ENCODE measurements at places on chromosomes 1 and 21.

DNA sequence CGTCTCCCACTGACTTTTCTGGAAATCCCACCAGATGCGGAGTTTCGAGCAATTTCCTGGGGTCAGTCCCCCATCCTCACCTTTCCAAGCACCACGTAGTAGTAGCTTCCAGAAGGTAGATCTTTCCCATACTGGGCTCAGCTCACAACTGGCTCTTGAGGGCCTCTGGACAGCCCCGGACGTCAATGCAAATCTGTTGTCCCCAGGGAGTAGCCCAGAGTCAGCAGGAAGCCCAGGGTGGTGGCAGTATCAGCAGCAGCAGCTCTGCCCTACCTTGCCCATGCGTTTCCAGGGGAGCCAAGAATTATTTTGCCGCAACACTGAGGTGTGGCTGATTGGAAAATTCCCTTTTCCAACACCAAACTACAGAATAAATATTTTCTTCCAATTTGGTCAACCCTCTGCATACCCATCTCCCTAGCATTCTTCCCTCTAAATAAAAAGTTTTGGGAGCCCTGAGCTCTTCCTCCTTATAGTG, 70.3 kb downstream of the CD46 start:
- no peak for DNase-seq

DNA sequence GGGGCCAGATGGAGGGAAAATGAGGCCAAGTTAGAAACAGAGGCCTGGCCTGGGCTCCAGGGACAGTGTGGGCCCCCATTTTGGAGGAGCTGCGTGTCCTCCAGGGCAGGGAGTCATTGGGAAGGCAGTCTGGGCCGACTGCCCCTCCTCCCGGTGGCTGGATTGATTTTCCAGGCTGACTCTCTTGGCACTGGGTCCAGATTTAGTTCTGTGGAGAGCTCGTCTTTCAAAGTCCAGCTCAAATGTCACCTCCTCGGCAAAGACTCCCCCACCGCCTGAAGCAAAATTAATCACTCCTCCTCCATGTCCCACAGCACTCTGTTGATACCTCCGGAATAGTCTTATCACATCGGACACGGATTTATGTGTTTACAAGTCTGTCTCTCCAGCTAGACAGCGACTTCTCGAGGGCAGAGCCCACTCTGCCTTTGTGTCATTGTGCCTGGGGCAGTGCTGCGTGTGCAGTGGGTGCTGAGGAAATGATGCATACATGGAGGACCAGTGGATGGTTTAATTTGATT, 175.1 kb downstream of the CAMTA1 start:
- DNase-seq, result no peak

GRCh38 chr1:66176832-66177231, 357.1 kb upstream of the SGIP1 start:
- DNase-seq, result no peak

DNA sequence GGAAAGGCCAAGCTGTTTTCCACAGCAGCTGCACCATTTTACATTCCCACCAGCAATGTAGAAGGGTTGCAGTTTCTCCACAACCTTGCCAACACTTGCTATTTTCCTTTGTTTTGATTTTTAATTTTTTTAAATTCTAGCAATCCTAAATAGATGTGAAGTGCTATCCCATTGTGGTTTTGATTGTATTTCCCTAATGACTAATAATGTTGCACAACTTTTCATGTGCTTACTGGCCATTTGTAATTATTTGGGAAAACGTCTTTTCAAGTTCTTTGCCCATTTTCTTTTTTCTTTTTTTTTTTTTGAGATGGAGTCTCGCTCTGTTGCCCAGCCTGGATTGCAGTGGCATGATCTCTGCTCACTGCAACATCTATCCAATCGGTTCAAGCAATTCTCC, 53.9 kb downstream of the VCAM1 start:
- no peak for DNase-seq

GRCh38 chr1:210288116-210288515, 40.6 kb upstream of the HHAT start:
- no peak for DNase-seq

DNA sequence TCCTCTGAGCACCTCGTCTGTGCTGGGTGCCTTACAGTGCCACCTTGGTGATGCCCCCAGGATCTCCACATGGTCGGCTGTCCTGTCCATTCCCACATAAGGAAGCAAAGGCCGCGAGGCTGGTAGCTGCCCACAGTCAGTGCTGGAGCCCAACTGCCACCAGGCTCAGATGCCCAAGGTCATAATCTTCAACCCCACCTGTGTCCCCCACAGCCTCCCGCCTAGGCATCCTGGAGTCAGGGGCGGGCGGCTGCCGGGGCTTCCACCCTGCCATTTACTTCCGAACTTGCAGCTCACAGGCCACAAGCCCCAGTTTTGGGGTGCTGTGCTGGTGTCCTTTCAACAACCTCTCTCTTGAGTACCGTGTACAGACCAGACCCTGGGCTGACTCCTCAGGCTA, 126.3 kb downstream of the CASZ1 start:
- DNase-seq, result no peak

DNA sequence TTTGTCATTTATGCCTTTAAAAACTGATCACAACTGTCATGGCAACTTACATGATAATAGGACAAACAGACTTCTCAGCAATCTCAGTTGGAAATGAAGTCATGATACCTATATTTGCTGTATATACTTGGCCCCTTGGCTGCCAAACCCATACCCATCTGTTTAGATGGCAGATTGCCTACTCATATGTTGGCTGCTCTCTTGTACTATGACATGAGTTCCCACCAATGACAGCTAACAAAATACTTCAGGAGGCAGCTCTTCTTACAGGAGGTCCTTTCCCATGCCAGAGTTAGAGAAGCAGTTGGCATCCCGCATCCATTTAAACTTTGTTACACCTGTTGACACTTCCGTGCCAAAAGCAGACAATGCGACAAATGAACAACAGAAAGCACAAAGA, 603.1 kb upstream of the ADGRL2 start:
- no peak for DNase-seq

- DNase-seq, result no peak
Observed at GRCh38 chr1:91054780-91055481, 33.1 kb upstream of the ZNF644 start.

- DNase-seq, result no peak
Observed at GRCh38 chr21:26227130-26227529, 56.6 kb upstream of the APP start.

DNA sequence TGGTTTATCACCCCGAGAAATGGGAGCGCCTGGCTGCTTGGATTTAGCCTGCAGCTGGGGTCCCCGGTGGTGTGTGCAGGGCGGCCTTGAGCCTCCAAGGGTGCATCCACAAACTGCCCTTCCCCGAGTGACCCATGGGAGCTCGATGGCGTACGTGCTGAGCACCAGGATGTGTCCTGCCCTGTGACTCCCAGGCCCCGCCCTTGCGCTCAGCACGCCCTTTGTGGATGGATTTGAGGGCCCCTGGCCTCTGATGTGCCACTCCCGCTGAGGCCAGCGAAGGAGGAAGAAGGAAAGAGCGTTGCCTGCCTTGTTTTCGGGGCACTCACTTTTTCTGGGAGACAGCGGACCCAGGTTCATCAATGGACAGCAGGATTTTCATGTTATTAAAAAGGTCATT, 1.7 kb upstream of the TFF3 start:
- DNase-seq, result no peak

DNA sequence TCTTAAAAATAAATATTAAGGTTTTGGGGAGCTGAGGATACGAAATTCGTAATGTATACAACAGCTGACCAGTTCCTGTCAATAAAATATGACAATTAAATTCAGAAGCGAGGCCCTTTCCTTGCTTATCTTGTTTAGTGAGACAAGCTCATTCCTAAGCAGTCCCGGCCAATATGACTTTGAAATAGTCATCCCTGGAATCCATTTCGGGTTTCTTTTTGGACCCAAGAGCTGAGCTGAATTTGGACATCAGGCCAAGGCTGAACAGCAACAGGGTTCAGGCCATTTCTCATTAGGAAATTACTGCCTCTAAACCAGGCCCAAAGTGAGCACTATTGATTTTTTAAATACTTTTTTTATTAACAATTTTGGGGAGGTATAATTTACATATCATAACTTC, 17.3 kb upstream of the FMN2 start:
- no peak for DNase-seq

DNA sequence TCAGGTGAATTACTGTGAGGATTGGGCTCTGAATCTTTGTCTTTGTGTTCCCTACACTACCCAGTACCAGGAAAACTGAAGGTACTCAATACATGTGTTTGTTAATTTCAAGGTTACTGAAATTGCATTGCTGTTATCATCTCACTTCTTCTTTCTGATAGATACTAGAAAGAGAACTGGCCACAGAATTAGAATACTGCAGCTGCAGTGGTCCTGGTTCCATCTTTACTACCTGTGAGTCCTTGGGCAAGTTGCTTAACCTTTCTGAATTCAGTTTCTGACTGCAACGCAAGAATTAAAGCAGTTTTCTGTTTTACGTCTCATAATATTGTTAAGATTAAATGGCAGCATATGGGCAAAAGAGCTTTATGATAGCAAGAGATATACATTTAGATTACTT, 263.5 kb downstream of the LMO4 start:
- no peak for DNase-seq

DNA sequence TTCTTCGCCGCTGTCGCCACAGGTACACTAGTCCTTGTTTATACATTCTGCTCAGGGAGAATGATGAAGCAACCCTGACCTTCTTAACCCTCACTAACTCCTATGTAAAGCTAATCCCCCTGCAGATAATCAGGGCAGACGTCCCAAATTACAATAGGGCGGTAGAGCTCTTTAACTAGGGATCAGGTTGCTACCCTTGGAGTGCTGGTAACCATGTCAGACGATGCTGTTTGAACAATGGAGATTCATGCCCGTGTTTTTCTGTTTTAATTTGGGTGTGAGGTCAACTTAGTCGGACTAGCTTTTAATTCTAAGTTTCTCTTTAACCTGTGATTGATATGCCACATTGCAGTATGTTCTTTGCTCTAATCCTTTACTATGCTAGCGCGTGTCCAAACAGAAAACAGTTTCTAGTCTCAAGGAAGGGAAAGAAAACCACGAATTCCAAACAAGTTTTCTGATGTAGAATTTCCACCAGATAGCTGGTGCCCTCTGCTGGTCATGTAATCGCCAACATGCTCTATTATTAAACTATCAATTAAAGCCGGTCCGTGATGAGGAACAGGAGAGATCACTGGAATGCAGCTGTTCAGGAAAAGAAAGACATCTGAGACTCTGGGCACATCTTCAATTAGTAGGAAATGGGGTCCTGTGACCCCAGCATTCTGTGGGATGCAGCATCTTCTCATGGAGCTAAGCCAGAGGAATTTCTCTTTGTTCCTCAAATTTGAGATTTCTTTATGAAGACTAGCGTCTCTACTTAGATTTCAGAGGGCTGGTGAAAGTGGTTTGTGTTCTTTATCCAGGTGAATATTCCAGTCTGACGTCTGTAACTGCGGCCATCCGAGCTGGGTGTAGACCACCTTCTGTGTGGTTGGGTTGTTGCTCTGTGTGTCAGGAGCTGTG, 18.3 kb upstream of the VAMP3 start:
- peak; percentile 79 for DNase-seq

DNA sequence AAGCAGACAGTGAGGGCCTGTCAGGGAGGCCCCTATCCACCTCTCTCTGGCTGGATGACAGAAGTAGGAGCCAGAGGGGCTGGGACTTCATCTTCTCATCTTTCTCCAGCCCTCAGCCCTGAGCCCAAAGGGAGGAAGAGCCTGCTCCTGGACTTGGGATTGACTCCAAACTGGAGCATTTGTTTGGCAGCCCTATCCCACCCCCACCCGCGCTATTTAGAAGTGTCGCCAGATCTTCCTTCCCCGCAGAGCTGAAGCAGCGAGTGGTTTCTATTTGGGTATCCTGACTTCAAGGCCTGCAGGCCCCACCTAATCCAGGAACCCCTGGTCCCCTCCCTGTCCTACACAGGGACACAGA, 9.6 kb downstream of the NES start:
- no peak for DNase-seq

DNA sequence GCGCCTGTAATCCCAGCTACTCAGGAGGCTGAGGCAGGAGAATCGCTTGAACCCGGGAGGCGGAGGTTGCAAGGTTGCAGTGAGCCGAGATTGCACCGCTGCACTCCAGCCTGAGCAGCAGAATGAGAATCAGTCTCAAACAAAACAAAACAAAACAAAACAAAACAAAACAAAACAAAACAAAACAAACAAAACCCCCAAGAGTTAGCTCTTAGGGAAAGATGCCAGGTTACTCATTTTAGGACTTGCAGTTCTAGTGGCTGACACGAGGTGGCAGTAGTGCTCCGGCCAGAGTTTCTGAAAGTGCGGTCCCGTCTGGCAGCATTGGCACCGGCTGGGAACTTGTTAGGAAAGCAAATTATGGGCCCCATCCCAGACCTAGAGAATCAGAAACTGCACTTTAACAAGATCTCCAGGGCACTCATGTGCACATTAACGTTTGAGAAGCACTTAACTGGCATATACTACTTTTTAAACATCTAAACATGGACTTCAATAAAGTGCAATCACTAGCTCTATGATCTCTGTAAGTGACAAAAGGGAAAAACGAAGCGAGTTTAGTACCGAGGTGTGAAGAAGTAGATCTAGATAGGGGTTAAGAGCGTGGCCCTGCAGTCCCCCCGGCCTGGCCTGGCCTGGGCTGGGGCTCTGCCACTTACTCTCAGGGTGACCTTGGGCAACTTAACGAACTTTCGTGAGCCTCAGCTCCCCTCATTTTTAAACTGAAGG, 41.9 kb upstream of the TNFRSF1B start:
- DNase-seq, result peak; percentile 70

- DNase-seq, result no peak
Observed at GRCh38 chr1:84253036-84253435, 48.5 kb upstream of the SAMD13 start.

- no peak for DNase-seq
Observed at GRCh38 chr21:44405091-44405947, 50.0 kb upstream of the LRRC3 start.

- DNase-seq, result no peak
Observed at GRCh38 chr1:188599313-188599712, 1770.6 kb downstream of the PLA2G4A start.

DNA sequence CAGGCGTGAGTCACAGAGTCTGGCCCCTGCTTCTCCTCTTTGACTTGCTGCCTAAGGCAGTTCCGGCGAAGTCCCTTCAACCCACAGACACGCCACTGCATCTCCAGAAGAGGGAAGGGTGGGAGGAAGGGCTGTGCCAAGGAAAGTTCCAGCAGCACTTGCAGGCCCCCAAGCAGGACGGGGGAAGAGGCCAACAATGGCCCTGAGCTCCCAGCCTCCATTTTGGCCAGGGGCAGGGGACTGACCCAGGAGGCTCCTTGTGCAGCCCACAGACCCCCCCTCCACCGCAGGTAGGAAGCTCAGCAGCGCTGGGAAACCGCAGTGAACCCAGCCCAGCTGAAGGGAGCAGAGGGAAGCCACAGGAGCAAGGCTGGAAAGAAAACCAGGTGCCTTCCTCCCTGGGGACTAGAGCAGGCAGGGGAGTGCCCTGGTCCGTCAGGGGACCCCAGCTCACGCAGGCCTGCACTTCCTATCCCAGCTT, 35.4 kb downstream of the ACOT7 start:
- DNase-seq, result no peak
